T-cell (primary cell): ENCODE measurements at places on chromosomes 1 and 21.

- DNase-seq, result no peak
These were observed 2.9 kb downstream of the BRINP3 start for GRCh38 chr1:190474650-190475211.

GRCh38 chr1:200410566-200410878 lies 686 bp upstream of the ZNF281 start:
- DNase-seq, result no peak

DNA sequence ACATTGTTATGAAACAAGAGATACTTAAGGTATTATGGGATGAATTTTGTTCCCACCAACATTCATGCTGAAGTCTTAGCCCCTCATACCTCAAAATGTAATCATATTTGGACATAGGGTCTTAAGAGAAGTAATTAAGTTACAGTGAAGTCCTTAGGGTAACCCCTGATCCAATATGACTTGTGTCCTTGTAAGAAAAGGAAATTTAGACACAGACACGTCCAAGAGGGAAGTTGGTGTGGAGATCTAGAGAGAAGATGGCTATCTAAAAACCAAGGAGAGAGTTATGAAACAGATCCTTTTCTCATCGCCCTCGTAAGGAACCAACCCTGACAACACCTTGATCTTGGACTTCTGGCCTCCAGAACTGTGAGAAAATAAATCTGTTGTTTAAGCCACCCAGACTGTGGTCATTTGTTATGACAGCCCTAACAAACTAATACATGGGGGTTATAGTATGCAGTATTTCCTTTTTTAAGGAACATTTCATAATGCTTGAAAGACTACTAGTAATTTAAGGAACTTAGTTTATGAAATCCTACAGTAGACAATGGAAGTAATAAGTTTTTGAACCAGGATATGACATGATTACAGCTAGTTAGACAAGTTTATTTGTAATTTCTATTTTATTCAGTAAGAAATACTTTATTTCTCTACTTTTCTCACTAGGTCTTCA lies 875.5 kb upstream of the ADGRL2 start:
- no peak for DNase-seq

DNA sequence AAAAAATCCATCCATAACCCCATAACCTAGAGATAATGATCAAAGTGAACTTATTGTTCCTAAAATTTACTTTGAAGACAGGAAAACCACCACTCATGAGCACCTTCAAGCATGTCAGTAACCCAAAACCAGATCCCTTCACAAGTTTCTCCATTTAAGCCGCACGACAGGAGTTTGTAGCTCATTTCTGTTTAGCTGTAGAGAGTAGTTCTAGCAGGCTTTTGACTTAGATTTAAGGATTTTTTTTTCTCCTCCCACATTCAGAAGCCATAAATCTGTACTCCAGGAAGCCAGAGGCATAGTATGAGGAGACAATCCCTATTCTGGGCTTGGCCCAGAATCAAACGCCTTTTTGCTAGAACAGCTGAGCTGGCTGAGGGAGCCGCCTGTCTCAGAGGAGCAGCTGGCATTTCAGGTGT lies 25.6 kb downstream of the TOMM20 start:
- no peak for DNase-seq

DNA sequence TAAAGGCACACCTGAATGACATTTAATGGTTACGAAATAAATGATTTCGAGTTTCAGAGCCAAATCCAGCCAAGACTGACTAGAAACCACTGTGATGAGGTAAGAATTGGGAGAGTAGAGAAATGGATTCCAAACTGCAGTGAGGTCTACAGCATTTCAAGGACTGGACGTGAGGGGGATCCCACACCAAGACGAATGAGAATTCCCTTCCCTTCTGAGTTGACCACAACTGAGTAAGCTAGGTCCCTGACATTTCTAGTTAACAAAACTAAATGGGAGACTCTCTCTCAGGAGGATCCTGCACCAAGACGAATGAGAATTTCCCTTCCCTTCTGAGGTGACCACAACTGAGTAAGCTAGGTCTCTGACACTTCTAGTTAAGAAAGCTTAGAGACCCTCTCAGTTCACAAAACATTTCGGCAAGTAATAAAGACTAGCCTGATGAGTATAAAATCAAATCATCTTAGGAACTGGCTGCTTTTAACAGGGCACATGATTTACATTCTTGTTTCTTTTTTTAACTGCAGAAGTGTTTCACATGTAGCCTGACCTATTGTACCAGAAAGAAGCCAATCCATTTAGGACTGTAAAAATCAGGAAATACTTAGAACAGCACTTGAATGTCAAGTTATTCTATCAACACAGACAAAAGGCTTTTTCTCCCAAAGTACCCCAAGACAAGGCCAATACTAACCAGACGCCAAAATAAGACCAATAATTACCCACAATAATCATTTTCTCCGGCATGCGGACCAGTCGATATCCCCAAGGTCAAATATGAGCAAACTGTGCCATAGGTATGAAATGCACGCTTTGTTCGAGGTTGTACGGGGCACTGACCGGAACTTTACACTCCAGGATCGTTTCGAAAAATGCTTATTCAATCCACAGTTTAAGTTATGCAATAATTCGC lies 1.4 kb upstream of the SPATA1 start:
- DNase-seq, result no peak

DNA sequence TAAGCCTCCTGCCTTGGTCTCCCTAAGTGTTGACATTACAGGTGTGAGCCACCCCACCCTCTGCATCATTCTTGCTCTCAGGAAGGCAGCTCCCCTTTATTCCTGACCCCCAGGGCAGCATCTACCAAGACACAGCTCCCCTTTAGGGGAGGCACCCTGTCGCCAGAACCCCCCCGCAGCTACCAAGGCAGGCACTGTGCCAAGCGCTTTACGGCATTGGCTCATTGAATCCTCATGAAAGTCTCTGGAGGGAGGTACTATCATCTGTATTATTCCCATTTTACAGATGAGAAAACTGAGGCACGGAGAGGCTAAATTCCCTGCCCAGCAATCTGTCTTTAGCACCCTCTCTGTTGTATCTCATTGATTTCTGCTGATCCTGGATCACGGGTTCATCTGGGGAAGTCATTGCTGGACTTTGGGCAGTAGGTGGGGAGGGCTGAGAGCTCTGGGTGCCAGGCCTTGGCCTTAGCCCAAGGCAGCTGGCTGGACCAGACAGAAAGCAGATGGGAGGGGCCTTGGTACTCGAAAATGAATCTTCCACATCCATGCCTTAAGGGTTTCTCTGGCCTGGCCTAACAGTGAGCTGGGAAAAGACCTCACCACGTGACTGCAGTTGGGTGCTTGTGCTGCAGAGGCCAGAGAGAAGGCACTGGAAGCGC lies 5.9 kb downstream of the PLOD1 start:
- no peak for DNase-seq

DNA sequence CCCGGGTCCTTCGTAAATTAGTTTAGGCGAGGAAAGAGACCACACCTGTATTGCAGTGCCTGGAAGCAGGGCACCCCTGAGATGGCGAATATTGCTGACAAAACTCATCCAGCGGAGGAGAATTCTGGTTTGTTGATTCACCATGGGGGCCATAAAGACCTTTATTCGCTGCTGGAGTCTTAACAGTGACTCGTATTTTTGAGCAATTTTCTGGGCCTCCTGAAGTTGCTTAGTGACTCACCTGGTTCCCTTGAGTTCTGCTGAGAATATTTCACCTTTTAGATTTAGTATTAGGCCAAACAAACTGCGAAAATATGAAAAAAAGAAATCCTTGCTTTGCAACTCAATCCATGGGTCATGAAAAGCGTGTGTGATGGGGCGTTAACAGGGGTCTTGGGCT lies 20.6 kb upstream of the H6PD start:
- no peak for DNase-seq

GRCh38 chr1:62068978-62069377 lies 125.7 kb upstream of the L1TD1 start:
- no peak for DNase-seq

- no peak for DNase-seq
These were observed 455.3 kb downstream of the KCNT2 start for GRCh38 chr1:196152975-196153374.

DNA sequence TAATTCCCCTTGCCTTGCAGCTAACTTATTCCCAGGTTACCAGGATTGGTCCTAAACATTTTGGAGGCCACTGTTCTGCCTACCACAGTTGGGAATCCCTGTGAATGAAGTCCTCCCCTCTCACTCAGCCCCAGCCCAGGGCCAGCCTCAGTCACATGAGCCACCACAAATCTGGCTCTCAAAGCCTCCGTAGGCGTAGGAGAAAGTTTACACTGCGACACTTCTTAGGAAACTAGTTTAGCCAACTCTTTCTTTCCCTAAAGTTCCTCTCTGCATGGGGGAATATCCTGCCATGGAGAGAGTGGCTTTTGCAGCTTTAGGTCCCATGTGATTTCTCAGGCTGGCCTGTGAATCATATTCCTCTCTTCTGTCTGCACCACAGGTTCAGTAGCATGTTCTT lies 45.7 kb upstream of the ETV3 start:
- no peak for DNase-seq
